Ovary (tissue), 10 donors: ENCODE measurements at places on chromosomes 3 and 15. TPM values are rescaled to one million over a fixed set of nuclear protein-coding genes. Genes with fewer than 3 reads are reported as not detected.
A peak's percentile ranks its signal among the peaks of the same experiment; 100 is the strongest.

DNA sequence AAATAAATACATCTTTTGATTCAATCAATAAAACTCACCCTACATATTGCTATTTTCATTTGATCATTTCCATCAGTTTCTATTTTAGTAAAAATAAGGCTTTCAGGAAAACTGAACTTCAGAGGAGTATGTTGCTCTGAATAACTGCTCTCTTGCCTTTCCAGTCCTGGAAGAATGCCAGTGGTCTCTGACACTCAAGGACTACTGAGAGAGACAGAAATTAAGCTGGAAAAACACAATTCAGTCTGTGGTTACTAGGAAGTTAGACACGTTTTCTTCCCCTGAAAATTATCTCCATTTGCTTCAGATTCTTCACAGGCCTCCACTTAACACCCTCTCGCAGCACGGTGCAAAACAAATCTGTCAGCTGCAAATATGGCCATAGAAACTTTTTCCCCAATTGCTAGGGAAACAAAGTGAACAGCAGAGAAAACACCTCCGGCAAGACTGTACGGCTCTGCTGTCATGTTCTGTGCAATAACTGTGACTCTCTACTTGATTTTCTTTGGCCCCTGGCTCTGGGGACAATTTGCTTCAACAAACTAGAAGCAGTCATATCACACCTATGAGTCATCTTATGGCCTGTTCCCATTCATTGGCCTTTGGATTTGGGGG is 353.0 kb downstream of the MAGI1 start:
- H3K4me1 ChIP-seq, result peaks cover 7% of the 10 kb centered on the region
- no peak for DNase-seq
- no peaks in the 10 kb centered on the region for H3K27me3 ChIP-seq
- no peak overlapping the region for H3K27ac ChIP-seq
- no peak overlapping the region for H3K4me3 ChIP-seq
- H3K36me3 ChIP-seq, result no peaks in the 10 kb centered on the region

DNA sequence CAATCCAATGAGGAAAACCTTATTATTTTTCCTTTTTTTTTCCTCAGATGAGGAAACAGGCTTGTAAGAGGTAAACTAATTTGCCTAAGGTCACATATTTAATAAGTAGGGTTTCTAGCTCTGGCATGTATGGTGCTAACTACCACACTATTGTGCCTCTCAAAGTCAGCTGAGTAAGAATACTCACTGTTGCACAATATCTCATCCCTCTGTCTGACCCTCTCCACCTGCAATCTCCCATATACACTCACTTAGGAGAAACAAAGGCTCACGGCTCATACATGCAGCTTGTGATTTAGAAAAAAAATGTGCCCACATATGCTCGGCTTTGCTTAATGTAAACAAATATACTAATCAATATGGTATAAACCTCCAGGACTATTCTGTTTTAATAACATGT is 10.4 kb upstream of the ARIH1 start:
- no peaks in the 10 kb centered on the region for H3K36me3 ChIP-seq
- DNase-seq, result no peak
- no peaks in the 10 kb centered on the region for H3K4me1 ChIP-seq

GRCh38 chr15:63630036-63630751 is 33.0 kb downstream of the FBXL22 start:
- no peak overlapping the region for H3K4me3 ChIP-seq
- H3K4me1 ChIP-seq, result no peaks in the 10 kb centered on the region
- no peak for DNase-seq

Gene CPLX3
- total RNA-seq, result not detected

Gene SAMMSON
- total RNA-seq, result not detected

DNA sequence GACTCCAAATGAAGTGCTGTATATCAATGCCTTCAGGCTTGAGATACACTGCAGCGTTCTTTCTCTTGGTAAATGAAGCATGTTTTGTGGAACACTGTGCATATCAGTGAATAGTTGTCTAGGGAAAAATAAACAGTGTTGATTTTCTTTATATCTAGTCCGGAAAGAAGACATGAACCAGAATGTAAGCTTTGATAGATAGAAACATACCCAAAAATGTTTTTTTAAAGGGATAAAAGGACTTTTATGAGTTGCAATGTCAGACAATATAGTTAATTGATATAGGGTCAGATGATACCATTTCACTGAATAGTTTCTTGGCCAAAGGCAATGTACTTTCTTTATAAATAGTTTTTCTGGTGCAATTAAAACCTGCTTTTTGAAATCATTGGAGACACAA is 1037.8 kb downstream of the OTOL1 start:
- H3K4me1 ChIP-seq, result no peaks in the 10 kb centered on the region
- H3K4me3 ChIP-seq, result no peak overlapping the region
- H3K27ac ChIP-seq, result no peak overlapping the region
- H3K36me3 ChIP-seq, result no peaks in the 10 kb centered on the region
- DNase-seq, result no peak

DNA sequence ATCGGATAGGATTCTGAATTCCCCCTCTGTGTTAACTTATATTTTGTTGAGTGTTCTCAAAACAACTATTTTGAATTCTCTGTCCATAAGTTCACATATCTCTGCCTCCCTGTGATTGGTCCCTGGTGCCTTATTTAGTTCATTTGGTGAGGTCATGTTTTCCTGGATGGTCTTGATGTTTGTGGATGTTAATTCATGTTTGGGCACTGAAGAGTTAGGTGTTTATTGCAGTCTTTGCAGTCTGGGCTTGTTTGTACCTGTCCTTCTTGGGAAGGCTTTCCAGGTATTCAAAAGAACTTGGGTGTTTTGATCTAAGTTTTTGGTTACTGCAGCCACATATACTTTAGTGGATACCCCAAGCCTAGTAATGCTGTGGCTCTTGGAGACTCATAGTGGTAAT is 23.3 kb downstream of the PLSCR2 start:
- no peak for DNase-seq
- no peak overlapping the region for H3K27ac ChIP-seq

GRCh38 chr3:132135628-132136333 is 101.0 kb upstream of the CPNE4 start:
- no peak overlapping the region for H3K27ac ChIP-seq
- no peaks in the 10 kb centered on the region for H3K4me1 ChIP-seq
- H3K27me3 ChIP-seq, result no peaks in the 10 kb centered on the region
- no peak for DNase-seq

- no peaks in the 10 kb centered on the region for H3K4me1 ChIP-seq
- H3K27ac ChIP-seq, result no peak overlapping the region
- H3K4me3 ChIP-seq, result no peak overlapping the region
- no peaks in the 10 kb centered on the region for H3K36me3 ChIP-seq
- no peak for DNase-seq
- H3K27me3 ChIP-seq, result no peaks in the 10 kb centered on the region
These were observed 776.1 kb upstream of the SEMA6D start for GRCh38 chr15:46941241-46941640.

Gene FBXO40
- 0.32 TPM for total RNA-seq

DNA sequence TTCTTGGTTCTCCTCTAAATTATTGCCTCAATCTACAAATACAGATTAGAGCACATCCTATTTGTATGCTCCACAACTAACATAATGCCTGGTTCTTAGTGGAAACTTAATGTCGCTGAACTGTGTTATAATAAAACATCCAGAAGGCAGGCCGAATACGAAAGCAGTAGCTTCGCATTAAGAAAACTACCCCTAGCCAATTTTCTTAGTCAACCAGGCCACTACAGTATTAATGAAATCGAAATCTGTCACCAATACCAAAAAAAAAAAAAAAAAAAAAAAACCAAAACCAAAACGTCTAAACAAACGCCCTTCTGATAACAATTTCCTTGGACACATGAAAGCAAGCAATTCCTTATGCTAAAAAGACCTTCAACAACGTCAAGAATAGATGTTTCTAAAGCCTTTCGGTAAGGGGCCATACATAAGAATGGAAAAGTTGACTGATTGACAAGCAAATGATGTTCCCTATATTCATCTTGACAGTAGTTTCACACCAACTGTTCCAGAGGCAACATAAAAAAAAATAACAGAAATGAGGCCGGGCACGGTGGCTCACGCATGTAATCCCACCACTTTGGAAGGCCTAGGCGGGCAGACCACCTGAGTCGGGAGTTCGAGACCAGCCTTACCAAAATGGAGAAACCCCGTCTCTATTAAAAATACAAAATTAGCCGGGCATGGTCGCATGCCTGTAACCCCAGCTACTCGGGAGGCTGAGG is 1.3 kb downstream of the DENND6A start:
- H3K4me3 ChIP-seq, result peak overlapping the region; percentile 100
- H3K27ac ChIP-seq, result peak overlapping the region; percentile 98
- no peaks in the 10 kb centered on the region for H3K27me3 ChIP-seq
- DNase-seq, result peak; percentile 51
- no peaks in the 10 kb centered on the region for H3K36me3 ChIP-seq
- peaks cover 11% of the 10 kb centered on the region for H3K4me1 ChIP-seq

Gene STRC
- 0.74 TPM for total RNA-seq

- peaks cover 3% of the 10 kb centered on the region for H3K4me1 ChIP-seq
- no peak for DNase-seq
- no peak overlapping the region for H3K27ac ChIP-seq
- no peaks in the 10 kb centered on the region for H3K27me3 ChIP-seq
These were observed 11.4 kb downstream of the FAM174B start for GRCh38 chr15:92643849-92644815.

GRCh38 chr3:166195808-166196207 is 358.6 kb upstream of the BCHE start:
- H3K4me3 ChIP-seq, result no peak overlapping the region
- no peaks in the 10 kb centered on the region for H3K27me3 ChIP-seq
- DNase-seq, result no peak
- H3K4me1 ChIP-seq, result no peaks in the 10 kb centered on the region
- no peak overlapping the region for H3K27ac ChIP-seq

GRCh38 chr3:195111319-195111705 is 159.6 kb downstream of the XXYLT1 start:
- H3K4me1 ChIP-seq, result peaks cover 3% of the 10 kb centered on the region
- no peak overlapping the region for H3K4me3 ChIP-seq
- DNase-seq, result no peak
- H3K27me3 ChIP-seq, result no peaks in the 10 kb centered on the region
- no peak overlapping the region for H3K27ac ChIP-seq

Gene NR2E3
- total RNA-seq, result not detected

GRCh38 chr3:124363476-124363875 is 366.8 kb upstream of the UMPS start:
- no peak overlapping the region for H3K4me3 ChIP-seq
- no peaks in the 10 kb centered on the region for H3K4me1 ChIP-seq
- H3K27me3 ChIP-seq, result no peaks in the 10 kb centered on the region
- H3K36me3 ChIP-seq, result no peaks in the 10 kb centered on the region

Gene NUP210
- total RNA-seq, result 1.4 TPM

Gene TLR9
- 0.22 TPM for total RNA-seq
